ENCODE measurements at places on chromosomes 6 and 20.

DNA sequence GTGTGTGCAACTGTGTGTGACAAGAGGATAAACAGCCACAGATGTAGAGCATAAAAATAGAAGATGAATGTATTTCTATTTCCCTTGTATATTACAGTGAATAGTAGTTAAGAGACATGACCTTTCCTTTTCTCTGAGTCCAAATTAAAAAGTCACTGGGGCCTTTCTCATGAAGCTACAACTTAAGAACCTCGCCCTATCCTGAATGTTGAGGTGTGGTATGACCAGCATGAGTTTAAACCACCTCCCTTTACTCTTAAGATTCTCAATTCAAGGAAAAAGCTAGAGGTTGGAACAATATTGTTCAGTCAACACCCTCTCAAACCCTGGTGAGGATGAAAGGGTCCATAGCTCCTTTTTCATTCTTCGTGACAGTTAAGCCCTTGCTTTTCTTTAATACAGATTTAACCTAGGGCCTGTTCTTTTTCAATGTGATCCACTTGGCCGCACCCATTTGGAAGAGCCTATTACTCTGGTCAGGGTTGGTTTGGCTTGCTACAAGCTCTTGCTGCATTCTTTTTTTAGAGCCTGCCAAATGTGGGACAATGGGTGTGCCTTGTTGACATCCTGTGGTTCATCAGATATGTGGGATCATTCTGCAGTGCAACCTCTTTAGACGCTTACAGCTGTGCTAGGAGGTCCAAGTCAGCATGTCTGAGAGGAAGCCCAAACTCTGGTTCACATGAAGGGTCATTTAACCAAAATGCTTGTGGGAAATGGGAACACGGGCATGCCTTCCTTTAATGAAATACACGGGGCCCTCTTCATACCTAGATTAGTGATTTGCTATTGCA, 290.0 kb downstream of the HAO1 start:
- DNase-seq, result no peak

- no peak for DNase-seq
Measured at GRCh38 chr6:70186461-70186860, 116.4 kb downstream of the COL9A1 start.

DNA sequence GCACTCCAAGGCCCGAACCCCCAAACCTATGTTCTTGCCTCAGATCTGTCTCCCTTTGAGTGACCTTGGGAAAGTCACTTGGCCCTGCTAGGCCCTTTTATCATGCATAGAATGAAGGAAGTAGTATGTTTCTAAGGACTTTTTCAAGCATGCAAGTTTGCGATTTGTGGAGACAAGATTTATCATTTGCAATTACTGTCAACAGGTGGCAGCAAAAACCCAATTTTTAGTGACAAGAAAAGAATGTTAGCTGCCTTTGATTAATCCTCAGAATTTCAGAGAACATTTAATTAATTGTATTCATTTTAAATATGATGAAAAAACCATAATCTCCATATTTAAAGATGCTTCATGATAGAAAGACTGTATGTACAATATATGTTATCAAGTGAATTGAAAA, 28.3 kb upstream of the PREP start:
- DNase-seq, result no peak

GRCh38 chr6:92967362-92967761, 452.0 kb downstream of the EPHA7 start:
- no peak for DNase-seq

GRCh38 chr6:41191569-41191968, 9.4 kb downstream of the TREML2 start:
- DNase-seq, result no peak

GRCh38 chr6:83920017-83920416, 60.5 kb downstream of the CYB5R4 start:
- no peak for DNase-seq
